ENCODE measurements at places on chromosomes 2 and 18. TPM values are rescaled to one million over a fixed set of nuclear protein-coding genes. Genes with fewer than 3 reads are reported as not detected.

Gene LYPD6
- 3.2 TPM for total RNA-seq

Gene DCC
- total RNA-seq = not detected

- peak overlapping the region; percentile 28 for H3K4me3 ChIP-seq
- peak; percentile 85 for DNase-seq
- peaks cover 13% of the 10 kb centered on the region for H3K4me1 ChIP-seq
- peak overlapping the region; percentile 81 for H3K27ac ChIP-seq
- H3K36me3 ChIP-seq = no peaks in the 10 kb centered on the region
Measured at GRCh38 chr18:22213333-22213973, 44.1 kb downstream of the GATA6 start.

DNA sequence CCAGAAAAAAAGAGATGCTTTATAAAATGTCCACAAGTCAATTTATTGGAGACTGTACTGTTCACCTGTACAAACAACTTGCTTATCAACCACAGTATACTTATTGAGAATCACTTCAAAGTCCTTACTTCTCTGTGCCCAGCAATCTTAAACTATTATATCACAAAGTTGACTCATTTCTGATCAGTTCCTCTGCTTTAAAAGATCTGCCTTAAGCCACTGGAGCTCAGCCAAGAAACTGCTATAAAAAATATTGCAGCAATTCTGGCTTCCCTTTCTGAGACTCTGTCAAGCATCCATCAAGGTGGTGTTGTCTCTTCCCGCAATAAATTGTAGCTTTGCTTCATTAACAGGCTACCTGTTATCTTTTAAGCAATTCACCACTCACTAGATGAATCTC is 375.2 kb upstream of the SPHKAP start:
- H3K36me3 ChIP-seq = no peaks in the 10 kb centered on the region
- H3K4me3 ChIP-seq = no peak overlapping the region
- H3K27ac ChIP-seq = no peak overlapping the region
- DNase-seq = peak; percentile 76
- no peaks in the 10 kb centered on the region for H3K27me3 ChIP-seq
- H3K4me1 ChIP-seq = peaks cover 10% of the 10 kb centered on the region

Gene HOXD4
- not detected for total RNA-seq

Measured in MCF 10A (cell line).